Stimulated activated CD4-positive, alpha-beta T cell treated with anti-CD3 and anti-CD28 coated beads, Interleukin-12 subunit alpha, Interleukin-12 subunit beta, amount 100 ng/mL, for 24 hours (primary cell): ENCODE measurements at places on chromosomes 6 and 20.

- no peak for DNase-seq
Measured at GRCh38 chr20:37007898-37008649, 56.6 kb upstream of the SAMHD1 start.

DNA sequence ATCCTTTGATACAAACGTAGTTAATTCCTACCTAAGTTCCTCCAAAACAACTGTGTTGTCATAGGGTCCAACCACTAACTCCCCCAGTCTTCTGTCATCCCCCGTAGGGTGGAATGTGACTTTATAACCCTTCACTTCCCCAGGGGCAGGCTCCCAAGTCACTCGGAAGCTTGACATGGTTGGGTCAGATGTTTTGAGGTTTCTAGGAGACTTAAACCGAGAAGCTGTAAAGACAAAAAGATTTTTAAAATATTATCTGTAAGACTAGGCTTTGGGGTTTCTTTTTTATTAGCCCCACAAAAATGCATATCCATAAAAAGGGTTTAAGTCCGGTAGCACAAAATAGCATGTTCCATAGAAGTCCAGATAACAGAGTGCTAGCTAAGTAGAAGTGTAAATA, 50.2 kb downstream of the COL12A1 start:
- no peak for DNase-seq

DNA sequence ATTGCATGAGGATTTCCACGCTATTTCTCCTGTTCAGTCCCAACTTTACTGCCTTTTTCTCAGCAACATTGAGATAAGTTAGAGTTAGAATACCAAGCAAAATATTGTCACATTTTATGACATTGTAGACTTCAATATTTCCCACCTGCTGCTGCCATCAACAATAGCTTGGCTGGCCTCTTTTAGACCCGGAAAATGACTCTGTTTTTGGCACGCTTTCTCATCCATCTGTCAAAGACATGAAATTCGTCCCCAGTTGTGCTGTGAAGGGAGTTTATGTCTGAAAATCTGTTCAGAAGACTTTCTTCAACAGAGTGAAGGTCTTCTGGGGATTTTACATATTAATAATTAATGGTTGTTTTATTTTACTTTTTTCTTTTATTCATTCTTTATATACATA, 857.3 kb downstream of the FRK start:
- DNase-seq: no peak

DNA sequence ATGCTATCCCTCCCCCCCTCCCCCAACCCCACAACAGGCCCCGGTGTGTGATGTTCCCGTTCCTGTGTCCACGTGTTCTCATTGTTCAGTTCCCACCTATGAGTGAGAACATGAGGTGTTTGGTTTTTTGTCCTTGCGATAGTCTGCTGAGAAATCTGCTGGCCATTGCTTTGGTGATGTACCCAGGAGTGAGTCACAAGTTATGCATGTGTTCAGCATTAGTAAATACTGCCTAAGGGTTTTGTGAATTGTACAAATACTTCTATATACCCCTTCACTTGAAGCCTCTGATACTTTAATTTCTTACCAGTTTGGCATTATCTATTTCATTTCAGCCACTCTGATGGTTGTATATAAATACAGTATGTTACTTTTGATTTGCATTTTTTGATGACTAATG, 711.3 kb upstream of the GJE1 start:
- no peak for DNase-seq

DNA sequence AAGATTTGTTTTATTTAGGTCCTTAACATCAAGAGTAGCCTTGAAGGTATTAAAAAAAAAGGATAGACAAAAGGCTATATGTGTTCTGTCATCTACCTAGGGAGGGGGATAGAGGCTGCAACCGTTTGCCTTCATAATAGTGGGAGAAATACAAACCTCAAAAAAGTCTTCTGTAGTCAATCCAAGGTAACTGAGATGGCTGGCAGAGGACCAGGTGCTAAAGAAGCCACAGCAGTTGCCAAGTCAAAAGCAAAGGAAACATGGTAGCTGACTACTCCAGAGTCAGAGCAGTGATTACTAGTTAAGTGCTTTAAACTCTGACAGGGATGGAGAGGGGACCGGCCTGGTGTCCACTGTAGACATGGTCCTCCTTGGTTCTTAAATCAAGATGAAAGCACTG, 249.4 kb downstream of the PTPRK start:
- DNase-seq: no peak

GRCh38 chr20:17518339-17519052, 12.7 kb downstream of the BFSP1 start:
- no peak for DNase-seq

DNA sequence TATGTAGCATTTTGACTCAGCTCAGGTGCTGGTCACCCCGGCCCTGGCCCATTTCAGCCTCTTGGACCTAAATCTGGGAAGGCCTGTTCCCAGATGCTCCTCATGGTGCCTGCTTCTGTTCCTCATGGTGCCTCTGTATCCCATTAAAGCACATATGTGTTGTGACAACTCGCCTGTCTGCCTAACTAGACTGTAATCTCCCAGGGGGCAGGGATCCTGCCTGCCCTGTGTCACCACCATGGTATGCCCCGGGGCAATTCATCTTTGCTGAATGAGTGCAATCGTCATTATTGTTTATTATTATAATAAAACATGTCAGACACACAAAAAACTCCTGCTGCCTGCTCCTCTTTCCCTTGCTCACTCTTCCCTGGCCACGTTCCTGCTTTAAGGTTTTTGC, 62.0 kb downstream of the ZFP64 start:
- DNase-seq: no peak

DNA sequence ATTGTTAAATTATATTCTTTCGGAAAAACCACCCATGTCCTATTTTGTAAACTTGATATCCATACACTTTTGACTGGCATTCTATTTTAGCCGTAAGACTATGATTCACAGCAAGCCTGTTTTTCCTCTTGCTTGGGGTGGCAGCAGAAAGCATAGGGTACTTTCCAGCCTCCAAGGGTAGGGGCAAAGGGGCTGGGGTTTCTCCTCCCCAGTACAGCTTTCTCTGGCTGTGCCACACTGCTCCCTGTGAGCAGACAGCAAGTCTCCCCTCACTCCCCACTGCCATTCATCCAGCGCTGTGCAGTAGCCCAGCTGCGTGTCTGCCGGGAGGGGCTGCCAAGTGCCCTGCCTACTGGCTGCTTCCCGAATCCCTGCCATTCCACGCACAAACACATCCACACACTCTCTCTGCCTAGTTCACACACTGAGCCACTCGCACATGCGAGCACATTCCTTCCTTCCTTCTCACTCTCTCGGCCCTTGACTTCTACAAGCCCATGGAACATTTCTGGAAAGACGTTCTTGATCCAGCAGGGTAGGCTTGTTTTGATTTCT, 2.1 kb upstream of the ESR1 start:
- DNase-seq: no peak

- DNase-seq: no peak
Measured at GRCh38 chr6:35790683-35791082, 6.4 kb downstream of the CLPS start.

DNA sequence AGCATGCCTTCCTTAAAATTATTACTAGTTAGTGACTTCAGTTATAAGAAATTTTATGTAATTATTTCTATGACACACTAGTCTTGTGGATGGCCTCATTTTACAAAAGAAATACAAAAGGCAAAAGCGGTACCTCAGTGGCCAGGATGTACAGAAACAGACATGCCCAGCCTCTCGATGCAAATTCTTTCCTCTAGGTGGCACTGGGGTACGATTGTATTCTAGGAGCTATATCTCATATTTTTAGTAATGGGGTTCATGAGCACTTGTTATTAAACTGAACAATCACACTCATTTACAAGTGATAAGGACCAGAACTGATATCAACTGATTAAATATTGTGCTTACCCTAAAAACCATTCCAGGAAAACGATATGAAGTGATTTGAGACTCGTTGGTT, 59.8 kb downstream of the SOD2 start:
- no peak for DNase-seq

GRCh38 chr6:113650610-113650979, 206.6 kb upstream of the MARCKS start:
- DNase-seq: no peak

GRCh38 chr6:124721331-124721730, 240.9 kb upstream of the RNF217 start:
- DNase-seq: no peak

DNA sequence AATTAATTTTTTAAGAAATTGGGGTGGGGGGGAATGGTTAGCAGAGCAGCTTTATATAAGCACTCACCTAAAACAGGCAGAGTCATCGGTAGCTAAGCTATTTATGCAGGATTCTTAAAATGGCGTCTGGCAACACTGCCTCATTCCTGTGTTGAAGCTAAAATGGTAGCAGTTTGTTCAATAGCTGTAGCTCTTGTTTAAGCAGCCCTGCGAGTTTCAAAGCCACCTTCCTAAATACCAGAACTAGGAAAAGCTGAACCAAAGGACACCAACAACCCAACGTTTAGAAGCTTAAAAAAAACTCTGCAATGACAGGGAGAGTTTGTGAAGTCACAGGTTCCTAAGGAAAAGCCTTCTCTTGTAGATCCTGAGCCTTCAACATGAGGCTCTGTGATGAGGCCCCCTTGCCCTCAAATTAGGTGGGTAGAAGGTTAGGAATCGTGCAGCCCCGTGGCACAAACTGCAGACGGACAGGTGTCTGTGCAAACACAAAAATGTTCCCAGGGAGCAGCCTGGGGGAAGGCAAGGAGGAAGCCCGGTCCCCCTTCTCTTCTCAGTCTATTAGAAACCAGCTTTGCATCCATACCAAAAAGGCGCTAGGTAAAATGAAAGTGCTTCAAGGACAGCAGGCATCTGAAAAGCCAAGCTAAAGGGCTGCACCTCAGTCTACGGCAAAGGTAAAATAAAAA, 4.7 kb downstream of the ZMYND8 start:
- no peak for DNase-seq

DNA sequence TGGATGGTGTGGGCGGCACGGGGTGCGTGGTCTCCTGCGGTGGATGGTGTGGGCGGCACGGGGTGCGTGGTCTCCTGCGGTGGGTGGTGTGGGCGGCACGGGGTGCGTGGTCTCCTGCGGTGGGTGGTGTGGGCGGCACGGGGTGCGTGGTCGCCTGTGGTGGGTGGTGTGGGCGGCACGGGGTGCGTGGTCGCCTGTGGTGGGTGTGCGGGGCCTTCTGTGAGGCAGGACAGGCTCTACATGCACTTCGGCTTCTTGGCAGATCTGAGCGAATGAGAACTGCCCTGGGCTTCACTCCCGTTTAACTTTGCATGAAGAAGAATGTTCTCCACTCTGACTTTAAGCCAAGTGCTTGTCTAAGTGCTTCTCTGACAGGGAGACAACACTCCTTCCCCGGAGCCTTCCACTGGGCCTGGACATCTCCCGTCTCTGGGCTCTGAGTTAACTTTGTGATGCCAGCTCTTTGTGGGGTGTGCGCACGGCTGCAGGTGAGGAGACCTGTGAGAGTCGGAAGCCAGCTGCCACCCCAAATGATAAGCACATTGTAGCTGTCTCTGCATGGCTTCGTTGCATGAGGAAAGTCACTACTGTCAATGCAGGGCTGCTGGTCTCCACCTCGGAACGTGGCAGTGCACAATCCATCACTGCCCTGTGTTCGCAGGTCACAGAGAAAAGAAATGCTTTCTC, 244.8 kb downstream of the DLL1 start:
- DNase-seq: no peak

GRCh38 chr20:2659547-2659946, 4.5 kb downstream of the IDH3B start:
- DNase-seq: no peak

GRCh38 chr20:15618912-15619311, 954.3 kb downstream of the KIF16B start:
- no peak for DNase-seq

- no peak for DNase-seq
Measured at GRCh38 chr6:90220273-90220672, 76.4 kb downstream of the BACH2 start.

- no peak for DNase-seq
Measured at GRCh38 chr6:161181121-161181520, 92.7 kb downstream of the AGPAT4 start.

DNA sequence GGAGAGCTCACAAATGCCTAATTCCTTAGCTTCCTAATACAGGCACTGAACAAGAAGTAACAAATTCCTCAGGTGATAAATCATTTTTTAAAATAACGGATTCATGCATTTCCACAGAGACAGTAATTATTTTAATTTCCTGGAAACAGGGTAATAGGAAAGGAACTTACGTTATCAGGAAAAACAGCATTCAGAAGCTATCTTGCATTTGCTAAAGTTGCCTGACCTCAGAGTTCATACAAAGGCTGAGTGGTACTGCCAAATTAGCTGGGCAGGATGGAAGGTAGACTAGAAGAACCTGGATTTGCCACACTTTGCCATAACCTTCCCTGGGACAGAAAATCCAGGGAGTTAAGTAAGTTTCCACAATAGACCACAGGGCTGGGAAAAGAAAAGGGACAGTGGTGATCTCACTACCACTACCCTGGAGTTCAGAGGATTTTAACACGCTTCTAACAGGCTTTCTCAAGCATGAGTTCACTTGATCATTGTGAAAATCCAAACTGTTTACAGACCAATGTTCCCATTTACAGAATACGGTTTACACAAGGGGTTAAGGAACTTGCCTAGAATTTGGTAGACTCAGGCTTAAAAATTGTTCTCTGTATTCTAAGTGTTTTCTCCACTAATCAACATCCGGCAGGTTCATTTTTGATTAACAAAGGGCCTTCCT, 57.0 kb downstream of the KIF13A start:
- DNase-seq: no peak

- DNase-seq: no peak
Measured at GRCh38 chr20:25063546-25063945, 5.6 kb upstream of the ACSS1 start.

DNA sequence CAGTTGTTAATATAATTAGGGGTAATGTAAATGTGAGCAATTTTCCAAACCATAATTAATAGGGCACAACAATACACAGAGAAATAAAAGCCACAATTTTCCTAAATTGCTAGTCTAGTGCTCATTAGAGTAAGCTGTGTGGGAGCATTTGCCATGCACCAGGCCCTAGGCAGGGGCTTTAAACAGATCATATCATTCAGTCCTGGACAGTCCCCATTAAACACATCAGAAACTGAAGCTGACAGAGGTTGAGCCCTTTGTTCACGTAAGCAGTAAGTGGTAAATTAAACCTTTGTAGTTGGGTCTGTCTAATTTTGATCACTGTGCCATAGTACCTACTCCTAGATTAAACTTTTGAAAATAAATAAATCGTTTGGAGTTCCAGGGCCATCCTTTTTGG, 931.1 kb downstream of the C6orf118 start:
- DNase-seq: no peak

DNA sequence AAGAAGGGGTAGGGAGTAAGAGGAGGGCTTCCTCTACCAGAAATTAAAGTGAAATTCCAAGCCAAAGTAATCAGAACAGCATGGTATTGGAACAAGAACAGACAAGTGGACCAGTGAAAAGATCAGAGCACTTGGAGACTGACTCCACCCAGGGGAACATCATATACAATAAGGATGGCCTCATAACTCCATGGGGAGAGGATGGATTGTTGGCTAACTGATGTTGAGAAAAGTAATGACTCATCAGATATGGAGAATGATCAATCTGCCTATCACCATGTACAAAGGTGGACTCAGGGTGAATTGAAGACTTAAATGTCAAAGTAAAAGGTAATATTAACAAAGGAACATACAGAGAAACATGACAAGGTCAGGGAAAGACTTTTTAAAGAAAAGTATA, 12.8 kb downstream of the SLC22A3 start:
- no peak for DNase-seq

GRCh38 chr20:33862709-33863403, 51.7 kb downstream of the CHMP4B start:
- DNase-seq: no peak

- DNase-seq: no peak
Measured at GRCh38 chr20:16352321-16352720, 220.9 kb downstream of the KIF16B start.
